ENCODE measurements at places on chromosomes 12 and 14.

DNA sequence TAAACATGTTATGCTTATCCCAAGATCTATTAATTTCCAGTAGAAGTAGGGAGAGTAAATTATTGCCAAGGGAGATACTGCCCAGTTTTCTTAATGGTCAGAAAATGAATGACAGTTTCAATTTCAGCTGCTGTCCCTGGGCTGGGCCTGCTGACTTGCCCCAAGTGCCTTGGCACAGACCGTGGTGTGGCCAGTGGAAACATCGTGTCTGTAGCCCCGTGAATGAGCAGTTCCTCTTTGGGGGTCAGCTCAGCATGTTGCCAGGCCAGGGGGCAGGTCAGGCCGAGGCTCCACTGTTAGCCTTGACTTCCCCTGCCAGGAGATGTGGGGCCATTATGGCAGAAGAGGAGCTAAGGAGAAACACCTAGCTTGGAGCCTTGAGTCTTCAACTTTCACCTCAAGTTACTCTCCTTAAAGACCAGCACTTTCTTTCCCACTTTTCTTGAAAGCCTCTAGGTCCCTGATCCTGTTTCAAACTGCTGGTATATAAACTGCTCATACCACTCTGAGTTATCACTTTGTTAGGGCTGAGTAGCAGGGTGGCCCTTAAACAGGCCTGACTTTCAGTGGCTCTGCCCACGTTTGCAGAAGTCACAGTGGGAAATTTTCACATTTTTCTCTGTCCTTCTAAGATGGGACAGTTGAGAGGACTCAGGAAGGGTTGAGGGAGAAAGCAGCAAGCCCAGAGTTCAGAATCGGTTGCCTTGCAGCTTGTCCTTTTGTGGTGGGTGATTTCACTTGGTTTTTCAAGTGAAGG lies 73.2 kb downstream of the SUSD6 start:
- DNase-seq: no peak

DNA sequence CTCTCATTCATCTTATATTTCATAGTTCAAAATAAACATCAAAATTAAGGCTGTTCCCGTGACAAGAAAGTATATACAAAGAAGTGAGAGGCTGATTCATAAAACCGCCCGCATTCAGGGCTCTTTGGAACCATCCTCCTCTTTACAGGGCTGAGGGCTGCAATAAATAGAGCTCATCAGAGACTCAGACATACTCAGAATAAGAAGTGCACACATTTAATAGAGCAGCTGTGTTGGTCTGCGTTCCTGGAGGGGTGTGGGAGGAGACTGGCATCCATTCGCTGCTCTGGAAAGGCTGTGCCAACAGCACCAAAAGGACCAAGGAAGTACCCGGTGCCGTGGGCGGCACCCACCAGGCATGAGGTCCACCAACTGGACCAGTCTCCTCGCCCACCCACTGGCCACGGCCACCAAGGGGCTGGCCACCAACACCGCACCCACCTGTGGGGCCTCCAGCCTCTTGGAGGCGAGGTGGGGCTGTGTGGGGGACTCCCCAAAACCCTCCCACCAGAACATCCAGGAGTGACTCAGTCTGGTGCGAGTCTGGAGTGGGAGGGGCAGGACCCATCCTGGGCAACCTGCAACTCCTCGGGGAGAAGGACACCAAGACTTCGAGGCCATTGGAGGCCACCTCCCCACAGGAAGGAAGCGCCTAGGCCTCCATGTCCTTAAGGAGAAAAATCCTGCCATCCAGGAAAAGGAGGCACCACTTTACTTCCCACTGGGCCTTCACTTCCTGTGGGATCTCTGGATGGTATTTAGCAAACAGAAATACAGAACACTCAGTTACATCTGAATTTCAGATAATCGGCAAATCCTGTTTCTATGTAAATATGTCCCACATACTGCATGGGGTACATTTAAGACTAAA lies 32.7 kb downstream of the VCPKMT start:
- DNase-seq: peak; percentile 76

DNA sequence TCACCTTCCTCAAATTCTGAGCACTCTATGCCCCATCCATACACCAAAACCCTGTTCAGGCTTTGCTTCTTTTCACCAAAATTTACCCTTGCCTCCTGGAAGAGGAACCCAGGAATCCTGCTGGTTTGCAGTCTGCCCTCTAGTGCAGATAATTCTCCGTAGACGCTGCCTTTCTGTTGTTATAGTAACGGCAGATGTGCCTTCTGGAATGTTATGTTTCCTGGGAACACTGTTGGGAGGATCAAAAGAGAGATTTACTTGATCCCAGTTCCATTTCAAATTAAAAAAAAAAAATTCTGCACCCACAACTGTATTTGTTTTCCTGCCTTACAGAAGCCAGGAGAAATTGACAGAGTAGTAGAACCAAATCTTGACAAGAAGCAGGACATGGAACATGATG lies 104.2 kb upstream of the RMST start:
- no peak for DNase-seq

GRCh38 chr12:51512438-51512837 lies 78.6 kb upstream of the SCN8A start:
- DNase-seq: no peak

DNA sequence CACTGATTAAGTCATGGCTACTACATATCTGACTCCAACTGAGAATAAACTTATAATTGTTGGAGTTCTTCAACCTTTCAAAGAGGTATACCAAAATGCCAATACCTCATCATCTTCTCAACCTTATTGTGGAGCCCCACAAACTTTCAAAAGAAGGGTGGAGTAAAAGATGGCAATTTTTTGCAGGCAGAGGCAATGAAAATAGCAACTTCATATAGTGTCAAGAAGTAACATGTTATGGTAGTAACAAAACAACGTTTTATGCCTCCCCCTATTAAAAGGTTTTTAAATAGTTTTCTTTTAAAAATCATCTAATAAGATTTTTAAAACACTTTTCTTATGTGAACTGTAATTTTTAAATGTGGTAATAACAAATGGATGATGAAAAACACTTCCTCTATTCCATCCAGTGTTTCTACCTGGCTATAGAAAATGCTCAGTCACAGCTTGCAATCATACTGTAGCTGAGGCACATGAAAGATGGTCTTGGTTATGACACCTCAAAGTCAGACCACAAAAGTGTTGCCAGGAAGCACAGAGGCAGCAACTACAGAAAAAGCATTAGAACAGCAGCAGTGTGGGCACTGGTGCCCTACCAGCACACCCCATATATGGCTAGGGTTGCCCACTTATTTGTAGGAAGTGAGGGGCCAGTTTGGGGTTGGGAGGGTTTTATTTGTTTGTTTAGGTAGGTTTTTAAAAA lies 7.0 kb downstream of the PPP1R12A start:
- DNase-seq: peak; percentile 44

DNA sequence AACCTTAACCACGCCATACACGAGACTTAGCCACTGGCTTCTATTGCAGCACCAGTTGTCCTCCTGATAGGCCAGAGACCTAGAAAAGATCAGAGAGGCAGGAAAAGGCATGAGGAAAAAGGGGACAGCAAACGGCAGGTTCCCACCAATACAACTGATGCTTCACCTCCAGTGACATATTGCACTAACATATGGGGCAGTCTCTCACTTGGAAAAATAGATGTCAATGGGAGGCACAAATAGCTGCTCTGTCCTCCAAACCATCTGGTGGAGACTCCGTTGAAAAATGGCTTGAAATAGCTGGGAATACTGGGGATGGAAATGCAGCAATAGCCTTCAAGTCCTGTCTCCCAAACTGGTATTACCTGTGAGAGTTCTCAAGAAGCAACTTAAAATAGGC lies 20.3 kb downstream of the SLC8A3 start:
- no peak for DNase-seq

- DNase-seq: no peak
Measured at GRCh38 chr14:90179809-90180779, 76.3 kb upstream of the PSMC1 start.

DNA sequence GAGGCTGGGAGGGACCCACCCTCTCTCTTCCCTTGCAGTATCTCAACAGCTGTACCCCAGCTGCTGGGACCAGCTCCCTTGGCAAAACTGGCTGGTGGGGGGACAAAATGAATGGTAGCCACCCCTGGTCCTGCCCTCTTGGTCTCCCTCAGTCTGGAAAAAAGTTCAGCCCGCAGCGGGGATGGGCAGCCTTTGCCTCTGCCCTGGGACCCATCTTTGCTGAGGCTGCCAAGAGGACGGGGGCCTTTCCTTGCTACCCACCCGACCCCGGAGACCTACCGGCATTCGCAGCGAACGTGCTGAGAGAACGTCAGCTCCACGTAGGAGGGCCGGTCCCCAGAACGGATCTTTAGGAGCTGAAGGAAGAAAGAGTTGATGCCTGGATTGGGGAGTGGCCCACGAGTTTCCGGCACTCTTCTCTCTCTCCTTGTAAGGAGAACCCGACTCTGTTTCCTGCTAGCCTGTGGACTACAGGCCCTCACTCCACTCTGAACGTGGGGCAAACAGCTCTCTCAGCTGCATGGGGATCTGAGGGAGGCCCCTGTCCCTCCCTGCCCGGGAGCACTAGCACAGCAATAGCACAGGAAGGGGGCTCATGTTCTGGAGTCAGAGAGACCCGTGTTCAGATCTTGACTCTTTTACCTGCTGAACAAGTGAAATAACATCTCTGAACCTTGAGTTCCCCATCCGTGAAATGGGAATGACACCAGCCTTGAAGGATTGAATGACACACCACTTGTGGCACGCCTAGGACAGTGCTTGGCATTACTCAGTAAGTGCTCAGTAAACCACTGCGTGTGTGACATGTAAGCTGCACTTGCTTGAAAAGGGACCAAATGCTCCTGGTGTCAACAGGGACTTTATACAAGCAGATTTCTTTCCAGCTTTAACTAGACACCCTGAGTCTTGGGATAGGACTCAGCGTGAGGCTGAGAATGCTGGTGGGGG lies 6.9 kb downstream of the PGF start:
- DNase-seq: no peak

GRCh38 chr12:38424436-38424835 lies 107.9 kb downstream of the ALG10B start:
- no peak for DNase-seq

DNA sequence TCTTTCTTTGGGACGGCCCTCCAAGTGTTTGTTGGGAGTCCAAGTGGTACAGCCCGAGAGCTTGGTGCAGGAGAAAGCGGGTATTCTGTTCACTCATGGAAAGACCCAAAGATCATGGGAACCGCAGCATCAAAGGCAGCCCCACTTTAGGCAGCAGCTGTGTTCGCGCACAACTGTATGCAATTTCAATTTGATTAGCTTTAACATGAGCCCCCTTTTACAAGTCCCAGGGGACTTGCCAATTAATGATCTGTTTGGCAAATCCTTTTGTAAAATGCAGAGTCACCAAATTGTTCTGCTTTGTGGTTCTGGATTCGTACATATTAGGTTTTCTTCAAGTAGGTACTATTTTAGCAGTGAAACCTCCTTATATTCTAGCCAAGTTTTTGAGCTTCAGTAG lies 217.7 kb downstream of the AACS start:
- DNase-seq: no peak

- no peak for DNase-seq
Measured at GRCh38 chr14:67133595-67134441, 55.4 kb upstream of the GARIN2 start.

DNA sequence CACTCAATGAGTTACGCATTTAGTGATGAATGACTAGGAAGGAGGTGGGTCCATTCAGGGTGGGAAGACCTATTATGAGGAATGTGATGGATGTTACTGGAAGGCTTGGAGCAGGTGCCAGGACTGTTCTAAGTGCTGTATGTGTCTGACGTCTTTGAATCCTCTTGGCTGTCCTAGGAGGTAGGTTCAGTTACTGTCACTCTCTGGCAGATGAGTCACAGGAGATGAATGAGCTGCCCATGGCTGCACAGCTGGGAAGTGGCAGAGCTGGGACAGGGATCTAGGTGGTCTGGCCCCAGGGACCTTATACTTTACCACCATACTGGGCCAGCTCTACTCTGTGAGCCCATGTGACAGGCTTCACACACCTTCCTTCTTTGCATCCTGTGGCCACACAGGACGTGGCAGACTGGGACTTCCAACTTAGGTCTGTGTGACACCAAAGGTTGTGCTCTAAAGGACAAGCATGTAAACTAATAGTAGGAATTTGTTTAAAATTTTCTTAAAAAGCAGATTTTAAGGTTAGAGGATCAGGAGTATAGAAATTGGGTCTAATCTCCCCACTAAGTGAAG lies 24.0 kb downstream of the TCTN1 start:
- DNase-seq: no peak
